Activated T-cell treated with anti-CD3 and anti-CD28 coated beads, Interleukin-2, amount 50 U/mL, for 24 hours (primary cell): ENCODE measurements at places on chromosomes 3 and 15.
A peak's percentile ranks its signal among the peaks of the same experiment; 100 is the strongest.

- DNase-seq = no peak
These were observed 178.6 kb upstream of the TPRG1 start for GRCh38 chr3:188993181-188993580.

DNA sequence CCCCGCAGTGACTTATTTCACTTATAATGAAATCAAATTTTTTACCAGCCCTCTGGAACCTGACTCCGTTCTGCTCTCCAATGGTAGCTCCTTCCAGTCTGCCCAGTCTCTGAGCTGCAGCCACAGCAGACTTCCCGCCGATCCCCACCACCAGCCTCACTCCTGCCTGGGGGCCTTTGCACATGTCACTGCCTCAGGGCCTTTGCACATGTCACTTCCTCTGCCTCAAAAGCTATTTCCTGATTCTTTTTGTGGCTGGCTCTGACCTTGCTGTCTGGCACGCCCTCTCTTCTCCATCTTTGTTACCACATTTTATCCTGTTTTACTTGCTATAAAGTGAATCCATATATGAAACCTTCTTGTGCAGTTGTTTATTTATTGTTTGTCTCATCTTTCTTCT, 277.4 kb downstream of the EPHB1 start:
- no peak for DNase-seq

DNA sequence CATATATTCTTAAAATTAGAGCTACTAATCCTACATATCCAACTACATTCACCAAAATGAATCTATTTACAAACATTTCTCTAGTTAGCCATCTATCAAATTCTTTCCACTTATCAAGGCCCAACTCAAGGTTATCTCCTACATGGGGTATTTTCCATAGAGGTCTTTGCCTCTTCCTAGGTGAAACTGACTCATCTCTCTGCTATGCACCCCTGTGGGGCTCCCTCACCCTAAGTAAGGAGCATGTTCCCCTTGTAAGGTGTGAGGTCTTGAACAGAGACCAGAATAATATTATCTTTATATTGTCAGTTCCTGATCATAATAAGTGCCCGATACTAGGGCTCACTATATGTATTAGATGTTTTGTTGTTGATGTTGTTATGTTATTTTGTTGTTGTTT, 74.6 kb upstream of the TSC22D2 start:
- DNase-seq = no peak

DNA sequence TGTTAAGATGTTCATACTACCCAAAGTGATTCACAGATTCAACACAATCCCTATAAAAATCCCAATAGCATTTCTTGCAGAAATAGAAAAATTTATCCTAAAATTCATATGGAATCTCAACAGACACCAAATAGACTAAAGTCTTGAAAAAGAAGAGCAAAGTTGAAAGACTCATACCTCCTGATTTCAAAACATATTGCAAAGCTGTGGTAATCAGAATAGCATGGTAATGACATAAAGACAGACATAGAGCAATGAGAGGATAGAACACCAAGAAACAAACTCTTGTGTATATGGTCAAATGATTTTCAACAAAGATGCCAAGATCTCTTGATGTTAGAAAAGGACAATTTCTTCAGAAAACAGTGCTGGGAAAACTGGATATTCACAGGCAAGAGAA, 8.3 kb downstream of the GLB1 start:
- DNase-seq = no peak

DNA sequence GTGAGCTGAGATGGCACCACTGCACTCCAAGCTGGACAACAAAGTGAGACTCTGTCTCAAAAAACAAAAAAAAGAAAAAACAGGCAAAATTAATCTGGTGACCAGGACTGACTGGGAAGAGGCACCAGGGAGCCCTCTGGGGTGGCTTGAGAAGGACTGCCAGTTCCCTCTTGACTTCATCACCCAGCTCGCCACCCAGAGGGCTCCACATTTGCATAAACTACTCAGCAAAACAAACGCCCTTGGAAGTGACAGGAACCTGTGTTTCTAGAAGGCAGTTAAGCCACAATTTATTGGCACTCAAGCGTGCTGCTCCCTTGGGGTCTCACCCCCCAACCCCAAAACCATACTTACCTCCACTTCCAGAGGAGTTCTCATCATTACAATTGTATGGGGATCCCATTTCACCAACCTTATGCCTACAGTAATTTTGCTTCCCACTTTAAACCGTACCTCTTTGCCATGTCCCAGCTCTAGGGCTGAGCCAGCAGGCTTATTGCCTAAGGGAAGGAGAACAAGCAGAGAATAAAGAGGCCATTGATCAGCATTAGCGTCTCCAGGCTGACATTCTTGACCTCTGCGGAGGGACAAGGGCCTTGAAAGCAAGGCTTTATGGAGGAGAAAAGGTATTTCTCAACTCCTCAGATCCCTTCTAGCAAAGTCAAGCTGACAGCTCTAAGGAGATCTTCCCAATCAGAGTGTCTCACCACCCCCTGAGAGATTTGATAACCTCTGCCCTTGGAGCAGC, 357.4 kb downstream of the SHQ1 start:
- DNase-seq = no peak

- DNase-seq = no peak
These were observed 63.8 kb upstream of the ACP3 start for GRCh38 chr3:132253262-132253878.

DNA sequence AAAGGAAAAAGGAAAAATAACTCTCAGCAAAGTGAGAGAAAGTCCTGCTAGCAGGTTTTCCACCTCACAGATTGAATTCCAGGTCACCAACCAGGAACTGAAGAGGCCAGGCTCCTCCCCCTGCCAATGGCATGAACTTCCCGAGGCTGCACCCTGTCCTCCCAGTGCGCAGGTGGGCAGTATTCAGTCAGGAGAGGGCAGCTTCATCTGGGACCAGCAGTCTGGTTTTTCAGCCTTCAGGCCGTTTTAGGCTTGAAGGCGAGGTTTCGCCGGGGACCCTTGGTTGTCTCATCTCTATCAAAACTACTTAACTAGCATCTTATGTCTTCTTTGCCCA, 41.2 kb downstream of the TRAT1 start:
- no peak for DNase-seq

DNA sequence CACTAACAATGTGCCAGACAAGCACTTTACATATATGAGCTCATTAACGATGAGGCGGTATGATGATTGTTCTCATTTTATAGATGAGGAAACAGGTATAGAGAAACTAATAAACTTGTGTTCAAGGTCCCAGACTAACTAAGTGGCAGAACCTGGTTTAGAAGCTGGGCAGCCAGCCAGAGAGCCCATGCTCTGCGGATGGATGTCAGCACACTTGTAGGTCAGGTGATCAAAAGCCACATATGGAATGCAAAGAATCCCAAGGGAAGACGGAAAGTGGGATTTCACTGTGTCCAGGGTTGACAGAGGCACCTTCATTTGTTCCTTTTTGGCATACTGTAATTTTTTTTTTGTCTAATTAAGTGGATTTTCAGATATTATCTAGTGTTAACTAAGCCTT, 103.7 kb downstream of the EFL1 start:
- no peak for DNase-seq

DNA sequence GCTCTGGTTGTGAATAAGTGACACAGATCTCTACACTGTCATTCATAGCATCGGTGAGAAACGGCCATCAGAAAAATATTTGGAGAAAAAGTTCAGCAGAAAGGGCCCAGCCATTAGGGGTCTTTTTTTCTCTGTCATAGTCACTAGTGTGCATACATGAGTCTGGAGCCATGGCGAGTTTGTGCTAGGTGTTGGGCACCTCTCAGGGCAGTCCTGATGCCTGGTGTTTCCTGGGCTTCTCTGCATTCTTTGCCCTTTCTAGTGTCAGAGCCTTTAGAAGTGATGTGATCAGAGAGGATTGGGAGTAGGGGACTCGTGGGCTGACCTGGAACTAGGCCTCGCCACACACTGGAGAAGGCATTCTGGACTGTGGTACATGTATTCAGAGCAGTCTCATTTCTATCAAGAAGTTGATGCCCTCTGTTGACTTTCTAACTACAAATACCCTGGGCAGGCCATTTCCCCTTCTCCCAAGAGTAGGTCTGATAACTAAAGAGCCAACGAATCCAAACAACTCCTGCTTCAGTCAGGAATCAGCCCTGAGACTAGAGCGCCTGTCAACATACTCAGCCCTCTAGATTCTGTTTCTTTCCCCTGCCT, 1.6 kb downstream of the KY start:
- DNase-seq = no peak

GRCh38 chr3:182389071-182389815, 404.1 kb upstream of the ATP11B start:
- no peak for DNase-seq

DNA sequence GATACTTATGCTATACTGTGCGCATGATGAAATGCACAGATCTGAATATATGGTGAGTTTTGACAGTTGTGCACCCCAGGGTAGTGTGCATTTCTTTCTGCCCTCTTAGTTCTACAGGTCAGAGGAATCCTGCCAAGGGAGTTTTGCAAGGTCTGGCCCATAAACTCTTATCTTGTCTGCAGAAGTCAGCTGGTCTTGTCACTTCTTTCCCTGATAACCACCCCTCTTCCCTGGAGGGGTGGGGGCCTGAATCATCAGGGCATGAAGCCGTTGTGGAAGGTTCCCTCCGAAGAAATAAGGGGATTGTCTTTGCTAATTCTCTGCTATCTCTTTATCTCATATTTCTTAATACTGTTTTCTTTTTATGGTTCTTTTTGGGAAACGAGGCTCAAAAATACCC, 30.4 kb downstream of the TRIM71 start:
- DNase-seq = no peak

GRCh38 chr3:117486719-117487716, 777.4 kb downstream of the TUSC7 start:
- DNase-seq = no peak

GRCh38 chr3:33083958-33084357, 13.0 kb downstream of the GLB1 start:
- DNase-seq = no peak

GRCh38 chr3:106381286-106381938, 512.6 kb upstream of the CBLB start:
- no peak for DNase-seq

GRCh38 chr15:22880068-22880980, 41.9 kb downstream of the NIPA2 start:
- no peak for DNase-seq

GRCh38 chr15:65130941-65131340, 2.7 kb downstream of the PDCD7 start:
- no peak for DNase-seq

- no peak for DNase-seq
These were observed 237.4 kb upstream of the TRIM42 start for GRCh38 chr3:140440446-140440845.

- no peak for DNase-seq
These were observed 425.3 kb upstream of the MDFIC2 start for GRCh38 chr3:70737666-70738290.

- DNase-seq = peak; percentile 42
These were observed 29.9 kb upstream of the ST3GAL6 start for GRCh38 chr3:98733053-98733811.

DNA sequence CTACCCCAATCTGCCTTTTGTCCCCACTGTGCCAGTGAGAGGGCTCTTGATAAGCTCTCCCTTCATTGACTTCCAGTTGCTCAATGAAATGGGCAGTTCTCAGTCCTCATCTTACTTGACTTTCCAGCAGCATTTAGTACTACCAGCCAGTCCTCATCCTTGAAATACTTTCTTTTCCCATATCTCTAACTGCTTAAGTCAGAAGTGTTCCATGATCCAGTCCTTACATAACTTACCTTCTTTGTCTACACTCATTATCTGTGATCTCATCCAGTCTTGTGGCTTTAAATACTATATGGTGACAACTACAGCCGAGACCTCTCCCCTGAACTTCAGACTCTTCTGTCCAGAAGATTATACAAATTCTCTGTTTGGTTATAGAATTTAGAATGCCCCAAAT, 28.7 kb downstream of the RARRES1 start:
- DNase-seq = no peak

DNA sequence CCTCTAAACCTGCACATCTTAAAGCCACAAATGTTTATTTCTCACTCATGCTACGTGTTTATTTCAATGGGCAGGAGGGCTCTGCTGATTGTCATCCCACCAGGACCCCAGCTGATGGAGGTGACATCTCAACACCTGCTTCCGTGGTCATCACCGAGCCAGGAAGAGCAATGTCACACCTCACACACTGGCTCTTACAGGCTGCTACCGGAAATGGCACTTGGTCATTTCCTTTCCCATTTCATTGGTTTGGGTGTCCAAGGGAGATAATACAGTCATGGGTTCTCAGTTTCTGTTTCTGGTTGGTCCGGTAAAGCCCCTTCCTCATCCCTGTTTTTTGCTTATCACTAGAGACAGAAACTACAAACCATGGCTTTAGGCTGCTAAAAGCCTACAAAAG, 41.9 kb downstream of the ABHD2 start:
- DNase-seq = no peak

DNA sequence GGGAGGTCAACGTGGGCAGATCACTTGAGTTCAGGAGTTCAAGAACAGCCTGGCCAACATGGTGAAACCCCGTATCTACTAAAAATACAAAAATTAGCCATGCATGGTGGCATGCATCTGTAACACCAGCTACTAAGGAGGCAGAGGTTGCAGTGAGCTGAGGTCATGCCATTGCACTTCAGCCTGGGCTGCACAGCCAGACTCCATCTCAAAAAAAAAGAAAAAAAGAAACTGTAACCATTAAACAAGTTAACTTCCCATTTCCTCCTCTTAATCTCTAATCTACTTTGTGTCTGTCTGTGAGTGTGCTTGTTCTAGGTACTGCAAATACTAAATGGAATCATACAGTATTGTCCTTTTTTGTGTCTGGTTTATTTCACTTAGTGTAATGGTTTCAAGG, 2.7 kb downstream of the RBM6 start:
- no peak for DNase-seq

DNA sequence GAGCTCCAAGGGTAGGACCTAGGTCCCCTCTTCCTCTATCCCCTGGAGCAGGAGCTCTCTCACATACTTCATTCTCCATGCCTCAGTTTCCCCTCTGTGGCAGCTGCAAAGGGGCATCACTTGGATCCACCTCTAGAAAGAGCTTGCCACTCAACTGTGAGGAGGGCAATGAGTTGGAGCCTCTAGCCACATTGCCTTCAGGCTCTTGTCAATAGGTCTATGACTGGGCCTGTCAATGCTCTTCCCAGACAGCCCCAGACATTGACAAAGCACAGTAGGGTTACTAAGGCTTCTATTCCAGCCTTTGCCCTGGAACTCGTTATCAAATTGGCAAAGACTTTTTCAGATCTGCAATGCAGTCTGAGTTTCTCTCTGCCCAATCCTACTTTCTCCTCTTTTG, 4.4 kb upstream of the VIPR1 start:
- DNase-seq = no peak
